ENCODE measurements at places on chromosomes 11 and 22. TPM values are rescaled to one million over a fixed set of nuclear protein-coding genes. Genes with fewer than 3 reads are reported as not detected.

GRCh38 chr11:2779499-2779980 lies 79.7 kb upstream of the KCNQ1OT1 start:
- DNase-seq = no peak

NCR3LG1 gene
- total RNA-seq = 0.53 TPM

OR2AG2 gene
- not detected for total RNA-seq

- DNase-seq = no peak
These were observed 16.1 kb downstream of the POU2AF1 start for GRCh38 chr11:111362887-111363411.

C1QTNF4 gene
- total RNA-seq = not detected

DNA sequence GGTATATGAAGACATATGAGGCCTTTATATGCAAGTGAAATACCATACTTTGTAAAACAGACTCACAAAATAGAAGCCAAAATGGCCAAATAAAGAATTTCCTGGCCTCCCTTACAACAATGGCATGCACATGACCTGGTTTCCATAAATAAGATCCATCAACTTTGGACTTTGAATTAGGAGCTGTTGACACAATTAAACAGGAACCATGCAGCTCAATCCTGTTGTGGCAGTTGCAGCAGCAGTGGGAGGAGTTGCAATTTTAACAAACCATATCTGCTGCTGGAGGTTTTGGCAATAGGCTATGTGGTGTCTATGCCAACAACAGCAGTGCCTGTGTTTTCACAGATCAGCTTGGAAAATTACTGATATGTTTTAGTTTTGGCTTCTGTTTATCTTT lies 818.6 kb downstream of the FAM181B start:
- DNase-seq = no peak

DNA sequence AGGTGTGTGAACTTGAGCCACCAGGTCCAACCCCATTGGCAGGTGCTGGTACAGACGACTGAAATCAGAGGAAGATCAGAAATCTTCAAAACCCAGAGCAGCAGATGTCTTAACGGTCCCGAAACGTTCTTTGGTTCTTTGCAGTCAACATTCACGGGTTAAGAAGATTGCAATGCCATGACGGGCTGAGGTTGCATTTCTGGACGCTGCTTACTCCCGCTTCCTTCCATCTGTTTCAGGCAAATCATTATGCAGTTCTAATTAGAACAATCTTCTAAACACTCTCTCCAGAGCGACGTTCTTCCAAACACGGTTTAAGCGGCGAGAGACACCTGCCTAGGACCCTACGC lies 492 bp upstream of the LUZP2 start:
- no peak for DNase-seq

TP53I11 gene
- 0.11 TPM for total RNA-seq

TYMP gene
- 2.0 TPM for total RNA-seq

DNA sequence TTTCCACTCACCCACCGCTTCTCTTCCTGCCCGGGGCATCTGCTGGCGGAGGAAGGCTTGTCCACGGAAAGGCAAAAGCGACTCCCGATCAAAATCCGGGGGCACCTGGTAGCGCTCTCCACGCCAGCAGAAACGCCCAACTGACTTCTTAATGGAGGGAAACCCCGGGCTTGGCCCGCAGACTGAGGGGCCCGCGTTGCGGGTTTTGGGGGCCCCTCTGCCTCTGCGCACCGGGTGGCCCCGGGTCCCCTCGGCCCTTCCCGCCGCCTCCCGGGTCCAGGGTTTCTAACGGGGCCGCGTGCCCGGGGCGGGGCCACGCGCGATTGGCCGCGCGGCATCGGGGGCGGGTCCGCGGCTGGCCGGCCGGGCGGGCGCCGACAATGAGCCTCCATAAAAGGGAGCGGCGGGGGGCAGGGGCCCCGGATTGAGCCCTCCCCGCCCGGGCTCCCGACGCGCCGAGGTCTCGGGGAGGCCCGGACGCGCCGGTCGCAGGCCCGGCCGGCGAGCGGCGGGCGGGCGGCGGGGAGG lies at the start of gene SPINDOC:
TSS of gene SPINDOC (plus strand) at position 422 of the 528 bp plus-strand sequence. CDS start 231 bp downstream, outside the sequence.
- peak; percentile 51 for DNase-seq

KRTAP5-2 gene
- not detected for total RNA-seq

ARHGAP8 gene
- not detected for total RNA-seq

SEC14L6 gene
- total RNA-seq = not detected

MPST gene
- total RNA-seq = 145 TPM

DNA sequence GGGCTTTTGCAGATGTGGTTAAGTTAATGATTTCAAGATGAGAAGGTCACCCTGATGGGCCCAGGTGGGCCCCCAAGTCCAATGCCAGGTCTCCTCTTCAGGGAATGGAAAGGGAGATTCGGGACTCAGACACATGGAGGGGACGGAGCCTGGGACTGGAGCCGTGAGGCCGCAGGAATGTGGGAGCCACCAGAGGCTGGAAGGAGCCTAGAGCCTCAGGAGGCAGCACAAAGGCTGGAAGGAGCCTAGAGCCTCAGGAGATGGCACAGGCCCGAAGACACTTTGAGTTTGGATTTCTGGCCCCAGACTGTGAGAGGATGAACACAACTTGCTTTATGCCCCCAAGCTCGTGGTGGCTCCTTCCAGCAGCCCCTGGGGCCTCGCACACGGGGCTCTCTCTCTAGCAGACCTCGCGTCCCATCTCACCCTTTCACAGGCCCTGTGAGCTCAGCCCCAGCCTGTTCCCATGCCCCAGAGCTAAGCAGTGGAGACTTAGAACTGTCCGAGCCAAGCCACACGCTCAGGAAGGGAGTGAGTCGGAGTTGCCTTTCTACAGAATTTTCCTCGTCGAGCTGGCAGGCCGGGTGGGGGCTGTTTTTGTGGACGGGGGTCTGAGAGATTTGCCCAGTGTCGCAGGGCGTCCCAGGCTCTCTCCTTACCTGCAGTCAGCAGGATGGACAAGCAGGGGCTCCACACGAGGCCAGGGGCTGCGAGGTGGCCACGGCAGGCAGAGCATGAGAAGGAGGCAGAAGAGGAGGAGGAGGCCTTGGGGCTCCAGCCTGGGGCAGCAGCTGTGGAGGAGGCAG lies 937.6 kb downstream of the BRD1 start:
- DNase-seq = no peak

DNA sequence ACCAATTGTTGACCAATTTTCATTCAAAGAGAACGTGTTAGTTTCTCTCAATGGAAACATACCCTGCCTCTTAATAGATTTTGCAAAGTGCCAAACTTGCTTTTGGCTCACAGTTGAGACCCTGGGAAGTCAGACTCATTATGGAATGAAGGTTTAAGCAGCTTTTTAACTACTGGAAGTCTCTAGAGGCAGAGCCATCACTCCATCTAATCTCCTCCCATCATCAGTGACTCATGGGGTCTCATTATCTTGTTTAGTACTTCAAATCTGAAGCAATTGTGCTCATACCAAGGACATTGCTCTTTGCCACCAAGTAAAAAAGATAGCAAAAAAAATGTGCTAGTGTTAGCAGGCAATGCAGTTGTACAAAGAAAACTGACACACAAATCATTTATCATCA lies 537.1 kb upstream of the LRRC4C start:
- no peak for DNase-seq

- DNase-seq = no peak
These were observed 66.3 kb upstream of the CHRM4 start for GRCh38 chr11:46457659-46458424.

GRCh38 chr11:34599406-34599945 lies 21.4 kb upstream of the EHF start:
- peak; percentile 98 for DNase-seq

OR52N4 gene
- not detected for total RNA-seq

DNA sequence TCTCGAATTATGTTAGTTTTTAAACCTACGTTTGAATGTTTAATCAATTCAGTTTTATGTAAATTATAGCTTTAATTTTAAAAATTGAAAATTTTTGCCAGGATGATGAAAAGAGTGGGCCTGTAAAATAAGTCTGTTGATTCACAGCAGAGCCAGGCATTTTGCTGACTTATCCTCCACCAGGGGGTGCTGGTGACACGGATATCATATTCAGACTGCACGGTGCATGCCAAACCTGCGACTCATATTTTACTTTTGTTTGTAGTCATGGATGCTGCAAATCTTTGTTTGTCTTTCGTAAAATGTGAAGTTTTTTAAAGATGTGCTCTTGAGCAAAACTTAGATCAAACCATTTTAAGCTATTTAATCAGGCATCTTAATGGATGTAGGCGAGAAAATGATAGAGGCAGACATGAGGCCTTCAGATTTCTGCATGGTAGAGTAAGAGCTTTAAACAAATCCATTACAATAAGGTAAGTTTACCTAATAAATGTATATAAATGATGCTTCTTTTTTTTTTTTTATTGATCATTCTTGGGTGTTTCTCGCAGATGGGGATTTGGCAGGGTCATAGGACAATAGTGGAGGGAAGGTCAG lies 3.6 kb upstream of the OR8B3 start:
- peak; percentile 57 for DNase-seq

- DNase-seq = peak; percentile 59
These were observed 199.3 kb downstream of the PGR start for GRCh38 chr11:100930185-100930778.

GLB1L2 gene
- under 0.01 TPM for total RNA-seq

DNA sequence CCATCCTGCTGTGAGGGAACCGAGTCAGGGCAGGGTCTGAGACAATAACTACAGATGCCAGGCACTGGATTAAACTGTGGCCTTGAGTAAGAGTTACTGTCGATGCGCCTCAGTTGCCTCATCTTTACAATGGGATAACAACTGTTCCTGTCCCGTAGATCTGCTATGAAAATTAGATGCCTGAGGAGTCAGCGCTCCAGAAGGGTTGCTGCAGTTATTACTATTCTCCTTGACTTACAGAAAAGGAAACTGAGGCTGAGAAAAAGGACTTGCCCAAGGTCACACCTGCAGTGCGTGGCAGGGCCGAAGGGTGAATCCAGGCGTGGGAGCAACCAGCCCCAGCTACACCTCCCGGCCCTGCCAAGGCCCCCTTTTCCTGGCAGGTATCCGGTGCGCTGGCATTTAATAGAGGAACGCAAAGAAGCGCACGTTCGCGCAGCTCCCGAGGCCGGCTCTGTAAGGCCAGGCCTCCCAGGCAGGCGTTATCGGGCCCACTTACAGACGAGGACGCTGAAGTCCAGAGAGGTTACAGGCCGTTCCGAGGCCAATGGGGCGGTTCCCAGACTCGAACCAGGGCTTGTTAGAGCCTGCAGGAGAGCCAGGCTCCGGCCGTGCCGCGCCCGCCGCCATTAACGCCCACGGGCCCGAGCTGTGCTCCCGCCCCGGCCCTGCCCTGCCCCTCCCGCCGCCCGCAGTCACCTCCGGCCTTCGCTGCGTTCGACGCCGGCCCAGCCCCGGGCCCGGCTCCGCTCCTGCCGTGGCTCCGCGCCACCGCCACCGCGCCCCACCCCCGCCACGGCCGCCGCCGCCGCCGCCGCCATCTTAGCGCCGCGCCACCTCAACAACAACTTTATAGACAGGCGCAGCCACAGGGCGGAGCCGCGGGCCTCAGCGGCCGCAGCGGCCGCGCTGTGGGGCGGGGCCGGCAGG lies at the start of gene C11orf68:
TSS of gene C11orf68 (minus strand) at position 852 of the 930 bp plus-strand sequence. CDS start at position 821, 31 bp downstream.
- peak; percentile 41 for DNase-seq

GRCh38 chr11:67071420-67072284 lies 15.0 kb downstream of the RHOD start:
- no peak for DNase-seq

GRCh38 chr22:44870021-44870420 lies 117.6 kb downstream of the ARHGAP8 start:
- DNase-seq = peak; percentile 66

GRCh38 chr22:46056546-46057245 lies 79.7 kb upstream of the WNT7B start:
- DNase-seq = peak; percentile 17

- DNase-seq = no peak
These were observed 208.1 kb upstream of the CADM1 start for GRCh38 chr11:115712296-115712695.

DNA sequence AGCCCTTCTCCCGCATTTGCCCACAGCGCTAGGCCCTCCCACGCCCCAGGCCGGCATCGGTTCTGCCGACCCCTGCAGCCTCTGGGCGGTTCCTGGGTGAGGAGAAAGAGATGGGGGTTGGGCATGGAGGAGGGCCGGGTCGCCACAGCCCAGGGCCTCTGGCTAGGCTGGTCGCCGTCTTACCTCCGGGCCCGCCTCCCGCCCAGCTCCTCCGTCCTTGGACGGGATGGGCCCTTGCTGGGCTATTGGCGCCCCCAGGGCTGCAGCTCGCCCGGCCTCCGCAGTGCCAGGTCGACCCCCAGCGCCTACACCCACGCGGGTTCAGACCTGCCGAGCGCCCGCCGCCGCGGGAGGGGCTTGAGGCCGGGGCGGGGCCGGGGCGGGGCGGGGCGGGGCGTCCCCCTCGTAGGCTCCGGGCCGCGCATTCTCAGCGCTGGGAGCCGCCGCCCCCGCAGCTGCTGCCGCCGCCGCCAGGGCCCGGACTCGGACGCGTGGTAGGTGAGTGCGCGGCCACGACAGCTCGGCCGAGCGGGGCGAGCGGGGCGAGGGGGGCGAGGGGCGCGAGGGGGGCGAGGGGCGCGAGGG lies at the start of gene CD151:
TSS of gene CD151 (plus strand) at position 424 of the 585 bp plus-strand sequence. CDS start 3,118 bp downstream, outside the sequence.
- peak; percentile 66 for DNase-seq

SCN2B gene
- total RNA-seq = 0.03 TPM

OR51I1 gene
- 2.9 TPM for total RNA-seq

- DNase-seq = no peak
These were observed 531.7 kb downstream of the BRD1 start for GRCh38 chr22:49295851-49296560.

BATF2 gene
- total RNA-seq = 3.1 TPM

DNA sequence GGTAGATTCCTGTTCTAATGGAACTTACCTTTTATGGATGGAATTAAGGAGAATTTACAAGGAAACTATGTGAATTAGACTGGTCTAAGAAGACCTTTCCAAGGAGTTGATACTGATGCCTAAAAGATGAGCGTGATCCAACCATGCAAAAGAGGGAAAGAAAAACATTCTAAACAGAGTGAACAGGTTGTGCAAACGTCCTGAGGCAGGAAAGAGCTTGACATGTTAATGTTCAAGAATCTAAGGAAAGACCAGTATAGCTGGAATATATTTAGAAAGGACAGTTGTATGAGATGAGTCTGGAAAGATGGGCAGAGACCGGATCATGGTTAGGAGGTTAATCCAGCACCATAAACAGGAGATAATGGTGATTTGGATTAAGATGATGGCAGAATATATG lies 1.3 kb downstream of the DDIAS start:
- no peak for DNase-seq

GRCh38 chr11:122883646-122883979 lies 1.1 kb downstream of the JHY start:
- DNase-seq = no peak

APLNR gene
- total RNA-seq = not detected

DNA sequence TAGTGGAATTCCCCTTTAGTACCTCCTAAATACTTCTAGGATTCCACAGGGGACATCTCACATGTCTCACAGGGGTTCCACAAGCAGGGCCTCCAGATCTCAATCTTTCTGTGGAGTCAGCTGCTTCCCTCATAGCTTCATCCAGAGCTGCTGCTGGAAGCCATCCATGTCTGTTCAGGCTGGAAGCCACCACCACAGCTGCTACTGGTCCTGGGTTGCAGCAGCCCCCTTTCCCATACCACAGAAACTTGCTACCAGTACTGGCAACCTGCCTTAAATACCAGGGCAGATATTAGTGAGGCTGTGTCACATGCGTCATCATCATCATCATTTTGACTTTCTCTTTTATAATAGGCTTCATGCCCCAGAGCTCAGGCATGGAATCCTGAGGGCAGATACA lies 242.7 kb upstream of the NCAM1 start:
- DNase-seq = no peak

GRCh38 chr11:61787928-61788491 lies 4.4 kb downstream of the TMEM258 start:
- peak; percentile 64 for DNase-seq

All from HT1080 (cell line).